ENCODE measurements at places on chromosomes 2 and 18.

DNA sequence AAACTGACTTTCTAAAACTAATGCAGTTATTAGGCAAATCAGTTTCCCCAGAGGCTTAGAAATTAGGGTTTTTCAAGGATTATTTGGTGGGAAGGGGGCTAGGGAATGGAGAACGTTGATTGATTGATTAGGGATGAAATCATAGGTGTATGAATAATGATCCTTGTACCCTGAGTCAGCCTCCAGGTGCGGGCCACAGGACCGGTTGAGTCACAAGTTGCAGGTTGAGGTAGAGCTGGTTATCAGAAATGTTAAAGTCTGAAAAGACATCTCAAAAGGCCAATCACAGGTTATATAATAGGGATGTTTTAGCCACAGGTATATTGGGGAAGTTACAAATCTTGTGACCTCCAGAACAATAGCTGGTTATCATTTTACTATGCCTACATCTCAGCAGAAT is 341.8 kb upstream of the GULP1 start:
- DNase-seq: no peak

DNA sequence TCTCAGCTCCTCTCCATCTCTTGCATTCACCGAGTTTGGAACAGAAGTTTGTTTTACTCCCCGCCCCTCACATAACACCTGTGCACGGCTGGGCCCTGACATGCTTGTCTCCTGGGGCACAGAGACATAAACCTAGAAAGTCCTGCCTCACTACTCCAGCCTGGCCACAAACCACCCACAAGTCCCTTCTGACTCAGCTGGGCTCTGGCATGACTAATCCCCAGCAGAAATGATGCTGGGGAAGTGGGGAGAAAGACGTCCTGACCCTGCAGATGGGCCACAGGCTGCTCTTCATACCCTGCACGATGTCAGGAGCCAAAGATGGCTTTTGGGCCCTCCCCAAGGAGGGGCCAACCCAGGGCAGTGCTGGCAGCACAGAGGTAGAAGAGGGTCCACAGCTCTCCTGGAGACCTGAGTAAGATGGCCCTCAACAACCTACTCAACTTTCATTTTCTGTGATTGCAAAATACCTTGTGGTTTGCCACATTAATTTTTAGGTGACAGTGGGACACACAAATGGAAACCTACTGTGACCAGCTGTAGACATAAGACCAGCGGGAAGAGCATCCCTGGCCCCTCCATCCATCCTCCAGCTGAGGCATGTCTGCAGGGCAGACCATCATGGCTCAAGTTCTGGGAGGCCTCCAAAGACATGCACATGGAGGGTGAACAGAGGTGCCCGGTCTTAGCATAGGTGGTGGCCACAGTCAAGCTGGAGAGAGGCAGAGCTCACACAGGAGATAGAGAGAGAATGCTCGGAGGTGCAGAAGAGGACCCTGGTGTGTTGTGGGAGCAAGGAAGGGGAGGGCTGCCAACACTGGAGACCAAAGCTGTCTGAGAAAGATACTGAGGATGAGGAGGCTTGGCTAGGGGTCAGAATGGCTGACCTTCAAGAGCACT is 40.0 kb downstream of the DNMT3A start:
- DNase-seq: peak; percentile 51

- no peak for DNase-seq
These were observed 103.0 kb upstream of the STK17B start for GRCh38 chr2:196274387-196274809.

GRCh38 chr2:96775160-96775559 is 14.5 kb downstream of the CNNM4 start:
- no peak for DNase-seq

DNA sequence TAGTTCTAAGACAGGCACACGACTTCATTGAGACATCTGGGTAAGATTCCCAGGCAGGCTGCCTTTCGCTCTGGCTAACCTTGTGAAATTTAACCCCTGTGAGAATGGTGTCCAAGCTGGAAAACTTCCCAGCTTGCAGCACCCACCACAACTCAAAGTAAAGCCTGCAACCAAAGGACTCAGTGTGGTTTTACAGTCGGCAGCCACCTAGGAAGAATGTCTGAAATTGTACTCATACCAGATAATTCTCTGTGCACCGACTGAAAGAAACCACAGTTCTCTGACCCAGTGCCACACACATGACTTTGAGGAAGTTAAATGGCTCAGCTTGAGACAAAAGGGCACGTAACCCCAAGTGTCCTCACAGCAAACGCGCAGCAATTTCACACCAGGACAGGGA is 125.7 kb downstream of the RBMS1 start:
- no peak for DNase-seq

DNA sequence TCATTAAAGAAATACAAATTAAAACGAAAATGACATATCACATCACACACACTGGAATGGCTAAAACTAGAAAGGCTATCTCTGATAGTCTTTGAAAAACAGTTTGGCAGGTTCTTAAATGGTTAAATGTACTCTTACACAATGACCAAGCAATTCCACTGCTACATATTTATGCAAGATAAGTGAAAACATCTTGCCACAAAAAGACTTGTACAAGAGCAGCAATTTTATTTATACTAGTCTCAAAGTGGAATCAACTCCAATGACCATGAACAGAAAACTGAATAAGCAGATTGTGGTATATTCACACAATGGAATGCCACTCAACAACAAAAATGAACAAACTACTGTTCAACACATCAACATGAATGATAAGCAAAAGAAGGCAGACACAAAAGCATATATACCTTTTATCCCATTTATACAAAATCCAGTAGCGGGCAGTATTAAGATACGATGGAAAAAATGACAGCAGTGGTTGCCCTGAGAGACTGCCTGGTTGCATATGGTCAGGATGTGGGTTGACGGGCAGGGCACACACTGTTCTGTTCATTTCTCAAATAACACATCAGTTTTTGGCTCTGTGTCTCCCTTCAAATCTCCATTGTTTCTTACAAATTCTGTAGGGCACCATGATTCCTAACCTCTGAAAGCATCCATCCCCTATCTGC is 25.4 kb downstream of the SP100 start:
- no peak for DNase-seq

GRCh38 chr2:85930129-85931124 is 41.6 kb upstream of the ST3GAL5 start:
- no peak for DNase-seq

- no peak for DNase-seq
These were observed 94.1 kb upstream of the MC4R start for GRCh38 chr18:60466677-60467076.

GRCh38 chr2:41718705-41719104 is 329.1 kb upstream of the PKDCC start:
- no peak for DNase-seq

GRCh38 chr18:68177807-68178702 is 536.9 kb downstream of the TMX3 start:
- DNase-seq: no peak

- no peak for DNase-seq
These were observed 48.9 kb upstream of the TMEM177 start for GRCh38 chr2:119630121-119630520.

DNA sequence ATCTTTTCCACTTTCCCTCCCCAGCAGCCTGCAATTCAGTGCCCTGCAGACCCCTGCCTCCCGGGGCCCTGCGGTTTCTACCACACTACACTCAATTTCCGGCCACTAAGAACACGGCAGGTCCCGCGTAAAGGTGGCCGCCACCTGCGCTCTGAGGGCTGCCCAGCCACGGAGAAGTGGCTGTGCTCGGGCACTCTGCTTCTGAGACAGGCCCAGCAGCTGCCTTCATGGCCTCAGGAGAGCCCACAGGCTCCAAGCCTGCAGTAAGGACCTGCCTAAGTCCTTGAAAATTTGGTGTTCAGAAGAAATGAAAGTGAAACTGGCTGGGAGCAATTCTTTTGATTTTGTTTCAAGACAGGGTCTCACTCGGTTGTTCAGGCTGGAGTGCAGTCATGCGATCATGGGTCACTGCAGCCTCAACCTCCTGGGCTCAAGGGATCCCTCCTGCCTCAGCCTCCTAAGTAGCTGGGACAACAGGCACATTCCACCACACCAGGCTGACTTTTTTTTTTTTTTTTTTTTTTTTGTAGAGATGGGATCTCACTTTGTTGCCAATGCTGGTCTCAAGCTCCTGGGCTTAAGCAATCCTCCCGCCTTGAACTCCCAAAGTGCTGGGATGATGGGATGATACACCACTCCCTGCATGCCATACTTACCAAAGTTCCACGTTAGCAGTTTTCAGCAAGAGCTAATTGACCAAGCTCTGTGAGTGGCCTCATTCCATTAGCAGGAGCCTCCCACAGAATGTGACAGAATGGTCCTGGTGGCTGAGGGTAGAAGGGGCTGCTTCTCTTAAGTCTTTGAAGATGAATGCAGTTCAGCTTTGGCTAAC is 14.6 kb upstream of the ALPP start:
- DNase-seq: peak; percentile 4

DNA sequence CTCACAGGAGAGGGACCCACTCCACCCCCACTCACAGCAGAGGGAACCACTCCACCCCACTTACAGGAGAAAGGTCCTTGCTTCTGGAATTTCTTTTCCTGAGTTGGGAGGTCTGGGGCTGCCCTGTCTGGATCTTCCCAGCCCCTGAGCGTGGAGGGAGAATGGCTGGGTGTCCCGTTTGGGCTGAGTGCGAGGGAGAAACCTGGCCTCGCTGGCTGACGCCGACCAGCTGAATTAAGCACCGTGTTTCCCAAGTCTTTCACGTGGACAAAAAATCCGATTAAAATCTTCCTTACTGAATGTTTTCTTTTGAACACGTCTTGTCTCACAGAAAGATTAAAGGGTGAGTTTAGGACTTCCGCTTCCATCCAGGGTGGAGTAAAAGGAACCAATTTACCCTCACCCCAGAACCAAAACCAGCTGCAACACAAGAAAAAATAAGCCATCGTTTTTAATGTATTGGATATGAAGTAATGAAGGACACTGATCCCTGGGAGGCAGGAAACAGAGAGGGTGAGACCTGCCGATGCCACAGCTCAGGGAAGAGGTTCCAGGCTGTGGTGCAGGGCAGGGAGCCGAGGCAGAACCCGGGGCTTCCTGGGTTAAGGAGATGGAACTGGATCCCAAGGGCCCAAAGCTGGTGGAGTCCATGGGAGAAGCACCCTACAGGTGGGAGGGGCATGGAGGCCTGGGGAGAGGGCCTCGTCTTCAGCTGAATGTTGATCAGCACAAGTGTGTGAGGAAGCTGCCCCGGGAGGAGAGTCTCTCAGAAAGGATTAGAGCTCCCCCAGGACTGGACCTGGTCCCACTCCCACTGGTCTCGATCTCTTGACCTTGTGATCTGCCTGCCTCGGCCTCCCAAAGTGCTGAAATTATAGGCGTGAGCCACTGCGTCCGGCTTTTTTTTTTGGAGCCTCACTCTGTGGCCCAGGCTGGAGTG is 60.3 kb downstream of the RTP5 start:
- no peak for DNase-seq

DNA sequence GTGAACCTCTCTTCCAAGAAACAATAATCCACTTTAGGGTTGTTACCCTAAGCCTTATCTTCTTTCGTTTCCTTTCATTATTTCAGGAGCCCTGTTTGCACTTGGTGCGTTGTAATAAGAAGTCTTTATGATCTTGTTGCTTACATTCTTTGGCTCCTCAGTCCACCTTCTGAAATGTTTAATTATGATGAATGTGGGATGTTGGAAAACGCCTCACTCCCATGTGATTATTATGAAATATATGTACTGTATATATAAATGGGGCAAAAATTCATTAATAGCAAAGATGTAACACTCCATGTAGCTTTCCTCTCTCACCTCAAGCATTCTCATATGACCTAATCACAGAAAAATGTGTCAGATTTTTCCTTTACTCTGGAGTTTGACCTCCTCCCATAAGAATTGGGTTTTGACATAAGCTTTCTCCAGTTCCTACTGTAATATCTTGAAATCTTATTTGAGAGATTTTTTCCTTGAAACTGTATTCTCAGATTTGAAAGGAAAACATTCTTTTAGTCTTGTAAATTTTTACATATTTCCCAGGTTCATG is 397.2 kb upstream of the FANCL start:
- DNase-seq: no peak

- DNase-seq: no peak
These were observed 22.7 kb upstream of the ACMSD start for GRCh38 chr2:134815741-134816140.

GRCh38 chr2:147824620-147825019 is 20.2 kb upstream of the ACVR2A start:
- DNase-seq: no peak

DNA sequence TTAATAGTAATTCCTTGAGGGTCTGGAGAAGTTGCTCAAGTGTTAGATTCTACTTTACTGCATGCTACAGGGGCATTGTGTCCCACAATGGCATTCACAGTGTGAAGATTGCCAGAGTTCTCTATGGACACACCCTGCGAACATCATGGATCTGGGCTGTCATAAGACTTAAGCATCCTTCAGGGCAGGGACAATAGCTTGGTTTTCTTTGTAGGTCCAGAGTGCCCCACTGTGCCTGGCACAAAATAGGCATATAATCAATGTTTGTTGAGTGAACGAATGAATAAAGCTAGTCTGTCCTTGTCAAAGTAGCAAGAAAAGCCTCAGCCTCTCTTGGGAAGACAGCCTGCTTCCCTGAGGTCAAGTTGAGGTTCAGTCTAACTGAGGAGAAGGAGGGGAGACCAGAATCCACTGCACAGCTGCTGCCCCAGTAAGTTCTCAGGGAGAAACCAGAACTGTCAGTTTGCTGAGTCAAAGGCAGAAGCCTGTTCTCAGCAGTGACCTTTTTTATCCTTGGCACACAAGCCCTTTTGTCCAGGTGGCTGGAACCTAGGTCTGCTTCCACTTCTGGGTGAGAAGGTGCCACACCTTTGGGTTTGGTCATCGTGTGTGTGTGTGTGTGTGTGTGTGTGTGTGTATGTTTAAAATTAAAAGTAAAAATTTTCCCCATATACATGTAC is 15.0 kb downstream of the INPP4A start:
- DNase-seq: no peak

DNA sequence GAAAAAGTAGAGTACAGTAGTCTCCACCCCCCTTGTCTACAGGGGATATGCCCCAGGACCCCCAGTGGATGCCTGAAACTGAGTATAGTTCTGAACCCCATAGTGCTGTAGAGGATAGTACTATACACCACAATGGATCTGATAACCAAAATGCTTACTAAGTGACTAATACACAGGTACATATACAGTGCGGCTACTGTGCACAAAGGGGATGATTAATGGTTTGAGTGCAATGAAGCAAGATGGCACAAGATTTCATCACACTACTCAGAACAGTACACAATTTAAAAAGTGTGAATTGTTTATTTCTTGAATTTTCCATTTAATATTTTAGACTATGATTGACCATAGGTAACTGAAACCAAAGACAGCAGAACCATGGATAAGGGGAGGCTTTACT is 446.9 kb upstream of the NRP2 start:
- no peak for DNase-seq

- no peak for DNase-seq
These were observed 12.4 kb downstream of the NMI start for GRCh38 chr2:151277067-151277466.

- no peak for DNase-seq
These were observed 521.3 kb downstream of the METTL4 start for GRCh38 chr18:2049986-2050385.

- no peak for DNase-seq
These were observed 287.6 kb upstream of the HNRNPA3 start for GRCh38 chr2:176924909-176925534.
